ENCODE measurements at places on chromosomes 1 and 21. TPM values are rescaled to one million over a fixed set of nuclear protein-coding genes. Genes with fewer than 3 reads are reported as not detected.

FMO5 gene
- 0.41 TPM for total RNA-seq

PGLYRP4 gene
- total RNA-seq: not detected

LRRC53 gene
- not detected for total RNA-seq

MRPS6 gene
- total RNA-seq: 13.5 TPM

EFHD2 gene
- 79.1 TPM for total RNA-seq
